Glomerular endothelial cell (primary cell): ENCODE measurements at places on chromosomes 7 and 10.

DNA sequence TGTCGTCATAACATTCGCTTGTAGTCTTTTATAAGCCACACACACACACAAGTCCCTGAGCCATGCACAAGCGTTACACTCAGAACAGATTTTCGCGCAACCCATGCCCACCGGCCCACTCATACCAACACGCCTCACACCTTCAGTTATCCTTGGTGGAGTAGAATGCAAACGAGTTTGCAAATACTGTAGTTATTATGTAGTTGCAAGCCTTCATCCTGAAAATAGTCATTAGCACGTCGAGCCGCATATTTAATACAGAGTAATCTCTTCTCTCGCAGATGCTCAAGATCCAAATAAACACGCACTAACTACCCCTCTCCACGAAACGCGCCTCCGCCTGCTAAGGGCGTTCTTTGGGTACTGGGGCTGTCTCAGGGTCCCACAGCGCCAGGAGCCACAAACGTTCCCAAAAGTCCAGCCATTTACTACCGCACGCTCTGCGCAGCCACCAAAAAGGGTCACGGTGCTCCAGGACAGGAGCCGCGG is 1.8 kb downstream of the NKX2-3 start:
- no peak for DNase-seq

- DNase-seq = no peak
These were observed 87.6 kb downstream of the SKIDA1 start for GRCh38 chr10:21437770-21438382.

DNA sequence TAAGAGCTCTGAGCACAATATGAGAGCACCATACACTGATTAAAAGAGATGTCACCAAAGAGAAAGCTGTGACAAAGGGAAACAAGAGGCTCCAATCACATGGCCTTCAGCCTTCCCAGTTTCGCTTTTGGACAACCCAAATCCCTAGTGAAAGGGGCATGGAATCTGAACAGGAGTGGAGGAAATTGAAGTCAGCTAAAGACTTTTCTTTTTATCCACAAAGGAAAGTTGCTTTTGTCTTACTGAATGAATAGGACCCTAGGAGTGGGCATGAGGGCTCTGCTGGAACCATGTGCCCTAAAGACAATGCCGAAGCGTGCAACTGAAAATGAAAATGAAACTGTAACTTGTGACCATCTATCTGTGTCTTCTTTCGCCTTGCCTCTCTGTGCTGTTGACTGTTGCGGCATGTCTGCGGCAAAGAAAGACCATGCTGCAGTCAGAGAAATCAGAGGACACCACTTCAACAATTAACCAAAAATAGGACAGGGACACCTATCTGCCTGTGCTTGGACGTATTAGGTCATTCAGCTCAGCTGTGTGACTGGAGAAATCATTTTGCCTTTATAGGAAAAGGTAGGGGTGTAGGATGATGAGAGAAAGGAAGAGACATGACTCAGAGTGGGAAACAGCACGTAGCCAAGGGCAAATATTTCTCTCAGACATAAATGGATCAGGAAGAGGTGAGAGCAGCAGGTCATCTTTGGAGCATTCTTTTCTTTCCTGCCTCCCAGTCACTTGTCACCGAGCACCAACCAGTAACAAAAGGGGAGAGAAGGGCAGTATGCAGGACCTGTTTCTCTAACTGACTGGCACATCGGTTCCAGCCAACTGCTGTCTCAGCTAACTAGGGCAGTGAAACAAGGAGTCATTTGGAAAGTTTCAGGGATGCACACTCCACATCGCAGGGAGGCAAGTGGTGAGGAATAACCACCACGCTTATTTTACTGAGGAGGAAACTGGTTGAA is 12.3 kb downstream of the CAV2 start:
- DNase-seq = peak; percentile 90

DNA sequence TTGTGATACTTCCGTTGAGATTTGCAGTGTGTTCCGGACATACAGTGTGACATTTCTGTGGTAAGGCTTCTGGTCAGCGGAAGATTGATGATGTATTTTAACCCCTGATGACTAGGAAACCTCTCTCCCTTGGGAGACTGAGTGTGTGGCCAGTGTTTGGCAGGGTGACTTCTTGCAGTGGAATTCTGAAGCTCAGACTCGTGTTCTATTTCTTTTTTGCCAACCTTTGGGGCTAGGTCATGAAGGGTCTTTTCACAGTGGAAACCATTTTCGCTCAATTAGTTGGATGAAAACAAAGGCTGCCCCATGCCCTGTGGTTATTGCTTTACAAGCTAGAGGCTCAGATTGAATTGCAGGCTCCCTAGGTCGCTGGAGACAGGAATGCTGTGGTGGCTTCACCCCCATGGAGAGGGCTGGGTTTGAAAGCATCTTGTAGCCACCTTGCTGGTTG is 288.9 kb downstream of the BBS9 start:
- no peak for DNase-seq

GRCh38 chr10:12420530-12421120 is 71.3 kb downstream of the CAMK1D start:
- no peak for DNase-seq

DNA sequence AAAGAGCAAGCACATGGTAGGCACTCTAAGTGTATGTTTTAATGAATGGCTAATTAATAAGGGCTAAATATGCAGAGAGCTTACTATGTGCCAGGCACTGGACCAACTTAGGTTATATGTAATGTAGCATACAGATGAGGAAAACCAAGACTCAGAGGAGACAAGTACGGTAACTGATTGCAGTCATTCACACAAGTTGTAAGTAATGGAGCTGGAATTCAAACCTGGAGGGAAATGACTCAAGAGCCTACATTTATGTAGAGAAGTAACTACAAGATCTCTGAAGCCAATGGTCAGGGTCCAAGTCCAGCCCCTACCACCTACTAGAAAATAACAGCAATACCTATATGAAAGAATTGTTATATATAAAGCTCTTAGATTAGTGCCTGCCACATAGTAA is 97.3 kb upstream of the KCNIP2 start:
- DNase-seq = no peak

DNA sequence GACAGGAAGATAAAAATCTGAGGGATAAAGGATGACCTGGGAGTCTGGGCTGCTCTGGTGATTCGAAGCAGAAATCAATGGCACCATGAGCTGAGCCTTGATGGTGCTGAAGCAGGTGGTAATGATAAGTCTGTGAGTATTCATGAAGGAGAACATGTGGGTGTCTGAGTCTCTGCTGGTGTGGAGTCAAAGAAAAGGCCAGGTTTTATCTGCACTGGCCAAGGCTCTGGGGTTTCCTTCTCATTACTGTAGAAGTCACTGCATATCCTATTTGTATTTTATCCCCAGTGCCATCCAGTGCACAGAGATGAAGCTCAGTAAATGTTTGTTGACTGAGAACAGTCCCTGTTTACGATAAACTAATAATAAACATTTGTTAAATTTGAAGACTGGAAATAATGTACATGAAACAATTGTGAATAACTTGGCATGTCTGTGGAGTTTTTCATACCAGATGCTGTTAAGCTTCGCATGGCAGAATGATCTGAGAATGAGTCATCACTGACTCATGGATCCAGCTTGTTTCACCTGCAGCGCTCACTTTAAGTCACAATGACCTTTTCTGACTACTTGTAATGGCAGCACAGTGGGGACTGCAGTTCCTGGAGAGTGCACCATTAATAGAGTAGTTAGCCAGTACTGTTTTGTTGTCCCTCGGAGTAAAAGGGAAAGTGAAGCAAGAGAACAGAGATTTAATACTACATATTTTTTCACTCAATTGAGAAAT is 538.5 kb downstream of the HTR7 start:
- peak; percentile 64 for DNase-seq

DNA sequence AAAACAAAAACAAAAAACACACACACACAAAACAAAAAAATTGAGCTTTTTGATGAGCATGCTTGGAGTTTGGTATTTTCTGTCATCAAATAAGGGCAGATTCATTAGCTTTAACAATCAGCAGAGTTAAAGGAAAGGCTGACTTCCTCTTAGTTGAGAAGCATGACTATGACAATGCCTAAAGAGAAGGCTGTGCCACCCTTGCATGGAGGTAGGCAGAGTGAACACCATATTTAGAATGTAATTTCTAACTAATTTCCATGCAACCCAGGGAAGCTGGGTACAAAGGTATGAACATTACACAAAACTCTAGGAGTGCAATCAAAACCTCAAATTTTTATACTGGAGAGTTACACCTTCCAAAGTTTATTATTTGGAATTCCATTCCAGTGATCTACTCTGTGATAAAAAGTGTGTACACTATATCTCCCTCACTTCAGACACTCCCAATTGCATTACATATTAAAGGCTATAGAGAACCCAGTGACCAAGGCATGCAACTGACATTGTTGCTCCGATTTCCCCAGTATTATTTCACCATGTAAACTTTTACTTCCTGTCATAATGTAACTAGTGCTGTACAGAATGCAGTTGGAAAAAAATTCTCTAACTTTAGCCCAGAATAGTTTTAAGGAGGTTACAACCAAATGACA is 9.4 kb upstream of the CYCS start:
- DNase-seq = no peak

- no peak for DNase-seq
These were observed 340.8 kb downstream of the KCNMA1 start for GRCh38 chr10:77296534-77297392.

DNA sequence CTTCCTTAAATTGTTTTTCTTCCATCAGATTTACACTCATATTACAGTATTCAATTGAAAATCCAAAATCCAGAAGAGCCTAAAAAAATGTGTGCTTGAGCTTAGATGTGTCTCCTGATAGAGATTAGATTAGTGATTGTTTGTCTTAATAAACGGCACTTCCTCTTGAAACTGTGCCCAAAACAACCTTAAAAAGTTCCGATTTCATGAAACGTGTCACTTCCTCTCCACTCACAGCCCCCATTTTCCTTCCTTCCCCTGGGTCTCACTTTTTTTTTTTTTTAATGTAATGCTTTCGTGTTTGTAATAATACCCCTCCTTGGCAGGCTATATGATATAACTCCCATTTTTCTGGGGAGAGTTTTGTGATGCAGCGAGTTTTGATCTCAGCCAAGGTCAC is 114.8 kb upstream of the ADO start:
- no peak for DNase-seq

DNA sequence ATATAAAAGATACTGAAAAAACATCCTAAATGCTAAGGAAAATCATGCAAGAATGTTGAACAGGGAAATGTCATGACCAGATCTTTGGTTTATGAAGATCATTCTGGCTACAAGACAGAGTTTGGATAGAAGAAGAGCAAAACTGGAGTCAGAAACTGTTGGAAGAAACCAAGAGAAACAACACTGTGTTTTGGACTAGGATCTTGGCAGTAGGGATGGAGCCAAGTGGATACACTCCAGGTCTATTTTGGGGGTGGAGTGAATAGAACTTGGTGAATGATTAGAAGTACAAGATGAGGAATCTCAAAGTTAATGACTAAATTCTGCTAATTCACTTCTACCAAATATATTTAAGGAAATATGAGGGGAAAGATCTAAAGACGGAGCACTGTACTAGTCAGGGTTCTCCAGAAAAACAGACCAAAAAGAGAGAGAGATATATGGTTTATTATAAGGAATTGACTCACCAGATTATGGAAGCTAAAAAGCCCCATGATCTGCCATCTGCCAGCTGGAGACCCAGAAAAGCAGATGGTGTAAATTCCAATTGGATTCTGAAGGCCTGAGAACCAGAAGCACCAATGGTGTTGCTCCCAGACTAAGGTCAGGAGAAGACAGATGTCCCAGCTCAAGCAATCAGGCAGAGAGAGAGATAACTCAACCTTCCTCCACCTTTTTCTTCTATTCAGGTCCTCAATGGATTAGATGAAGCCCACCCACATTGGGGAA is 254.9 kb downstream of the TRIL start:
- DNase-seq = no peak

DNA sequence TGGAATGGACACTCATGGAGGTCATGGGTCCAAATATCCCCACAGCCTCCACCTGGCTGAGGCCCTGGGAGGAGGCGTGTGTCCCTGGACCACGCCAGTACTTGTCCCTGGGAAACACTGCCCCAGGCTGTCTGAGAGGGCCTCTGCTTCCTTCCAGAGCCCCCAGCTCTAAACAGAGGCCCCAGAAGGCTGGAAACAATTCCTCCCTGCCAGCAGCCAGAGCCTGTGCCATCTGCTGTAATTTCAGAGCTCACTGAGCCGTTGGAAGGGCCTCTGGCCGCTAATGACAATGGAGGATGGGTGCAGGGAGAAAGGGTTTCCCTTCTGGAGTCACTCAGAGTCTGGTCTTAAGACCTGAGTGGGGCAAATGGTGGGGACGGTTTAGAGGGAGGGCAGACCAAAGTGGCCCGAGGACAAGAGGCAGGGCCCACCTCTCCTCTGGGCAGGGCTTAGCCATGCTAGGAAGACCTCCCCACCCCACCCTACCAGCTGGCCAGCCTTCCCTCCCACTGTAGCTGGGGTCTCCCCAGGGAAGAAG is 7.1 kb downstream of the CHAT start:
- no peak for DNase-seq

GRCh38 chr7:5638994-5639393 is 142.5 kb downstream of the RNF216 start:
- no peak for DNase-seq

DNA sequence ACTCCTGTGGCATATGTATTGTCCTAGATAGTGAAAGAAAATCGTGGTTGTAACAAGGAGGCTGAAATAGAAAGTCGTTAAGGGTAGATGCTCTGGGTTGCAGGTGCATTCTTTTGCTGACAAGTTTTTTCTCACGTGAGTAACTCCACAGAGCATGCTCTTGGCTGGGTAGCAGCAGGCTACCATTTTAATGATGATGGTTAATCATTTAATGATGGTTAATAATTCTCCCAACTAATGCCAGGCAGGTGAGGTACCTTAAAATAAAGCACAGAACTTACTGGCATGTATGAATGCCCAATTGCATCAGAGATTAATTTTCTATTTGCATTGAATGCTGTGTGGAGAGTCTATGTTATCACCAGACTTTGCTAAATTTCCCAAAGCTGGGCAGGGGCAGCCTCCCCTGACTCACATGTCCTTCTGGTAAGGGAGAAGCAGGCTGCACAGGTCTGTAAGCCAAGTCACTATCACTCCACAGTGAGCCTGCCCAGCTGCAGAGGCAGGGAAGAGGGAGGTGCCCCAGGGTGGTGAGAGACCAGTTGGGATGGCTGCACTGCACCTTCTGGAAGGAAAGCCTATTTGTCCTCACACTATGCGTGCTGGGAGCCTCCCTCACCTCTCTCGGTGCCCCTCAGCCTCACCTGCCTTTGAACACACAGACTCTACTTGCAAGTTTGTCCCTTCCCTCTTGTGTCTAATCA is 287.0 kb upstream of the IGFBP3 start:
- no peak for DNase-seq

- DNase-seq = no peak
These were observed 193.2 kb downstream of the DNAJB6 start for GRCh38 chr7:157529768-157530560.

DNA sequence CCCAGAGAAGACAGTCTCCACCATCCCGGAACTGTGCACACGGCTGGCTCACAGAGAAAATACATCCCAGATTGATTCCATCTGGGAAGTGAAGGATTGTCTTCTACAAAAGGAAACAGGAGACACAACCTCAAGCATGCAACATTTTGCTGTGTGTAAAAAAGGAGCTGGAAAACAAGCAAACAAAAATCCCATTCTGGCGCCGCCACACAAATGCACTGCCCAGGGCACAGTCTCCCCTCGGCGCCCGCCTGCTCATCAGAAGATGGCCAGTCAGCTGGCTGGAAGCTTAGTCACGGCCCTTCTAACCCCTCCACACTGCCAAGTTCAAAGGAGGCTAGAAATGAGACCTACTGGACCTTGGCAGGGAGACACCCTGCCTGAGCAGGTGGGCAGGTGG is 14.1 kb upstream of the CYTH3 start:
- no peak for DNase-seq

GRCh38 chr10:102673236-102673818 is 29.0 kb downstream of the TRIM8 start:
- no peak for DNase-seq
